Activated CD8-positive, alpha-beta memory T cell treated with anti-CD3 and anti-CD28 coated beads, Interleukin-2, amount 10 ng/mL, durations not matched to agents 7 days and 5 days (primary cell): ENCODE measurements at places on chromosomes 13 and 19.

GRCh38 chr13:20221772-20222171, 10.3 kb downstream of the GJB6 start:
- DNase-seq: no peak

- DNase-seq: no peak
These were observed 3.8 kb downstream of the PPP1R12C start for GRCh38 chr19:55113570-55114039.

- no peak for DNase-seq
These were observed 590.9 kb upstream of the SGCG start for GRCh38 chr13:22589880-22590279.

- DNase-seq: no peak
These were observed 1236.8 kb upstream of the SPRY2 start for GRCh38 chr13:81577601-81578195.

DNA sequence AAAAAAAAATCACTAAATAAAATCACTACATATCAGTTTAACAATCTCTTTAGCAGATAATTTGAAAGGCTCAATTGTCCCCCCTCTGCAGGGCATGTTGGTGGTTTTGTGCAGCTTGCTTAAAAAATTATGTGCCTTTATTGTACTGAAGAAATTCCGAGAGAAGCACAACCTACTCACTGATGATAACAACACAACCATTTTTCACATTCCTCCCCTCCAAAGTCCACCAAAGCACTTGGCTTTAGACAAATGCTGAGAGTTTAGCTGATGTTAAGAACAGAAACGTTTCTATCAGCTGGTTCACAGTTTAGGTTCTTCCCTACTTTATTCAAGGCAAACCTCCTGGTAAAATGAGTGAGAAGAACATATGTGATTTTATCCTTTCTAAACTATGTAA, 923 bp downstream of the DOCK9 start:
- no peak for DNase-seq

GRCh38 chr13:45109102-45109720, 11.1 kb upstream of the GTF2F2 start:
- peak; percentile 59 for DNase-seq

GRCh38 chr13:106507560-106508274, 27.7 kb downstream of the EFNB2 start:
- no peak for DNase-seq

DNA sequence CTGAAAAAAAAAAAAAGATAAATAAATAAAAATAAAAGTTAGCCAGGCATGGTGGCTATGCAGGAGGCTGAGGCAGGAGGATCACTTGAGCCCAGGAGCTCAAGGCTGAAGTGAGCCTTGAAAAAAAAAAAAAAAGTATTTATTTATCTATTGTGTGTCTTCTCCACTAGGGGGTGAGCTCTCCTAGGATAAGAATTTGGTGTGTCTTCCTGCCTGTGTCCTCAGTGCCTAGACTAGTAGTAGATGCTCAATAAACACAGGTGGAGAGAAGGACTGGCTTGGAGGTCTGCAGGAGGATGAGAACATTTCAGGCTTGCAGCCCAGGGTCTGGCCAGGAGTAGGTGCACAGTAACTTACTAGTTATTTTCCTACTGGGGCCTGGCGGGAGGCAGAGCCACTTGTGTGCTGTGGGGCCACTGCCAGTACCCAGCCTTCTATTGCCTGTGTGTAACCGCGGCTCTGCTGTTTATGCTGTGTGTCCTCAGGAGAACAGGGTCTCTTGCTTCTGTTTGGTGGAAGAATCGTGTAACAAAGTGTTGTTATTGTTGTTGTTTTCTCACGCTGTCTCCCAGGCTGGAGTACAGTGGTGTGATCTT, 5.4 kb downstream of the LMTK3 start:
- no peak for DNase-seq

- DNase-seq: peak; percentile 79
These were observed 1.0 kb downstream of the MBOAT7 start for GRCh38 chr19:54188215-54188871.

DNA sequence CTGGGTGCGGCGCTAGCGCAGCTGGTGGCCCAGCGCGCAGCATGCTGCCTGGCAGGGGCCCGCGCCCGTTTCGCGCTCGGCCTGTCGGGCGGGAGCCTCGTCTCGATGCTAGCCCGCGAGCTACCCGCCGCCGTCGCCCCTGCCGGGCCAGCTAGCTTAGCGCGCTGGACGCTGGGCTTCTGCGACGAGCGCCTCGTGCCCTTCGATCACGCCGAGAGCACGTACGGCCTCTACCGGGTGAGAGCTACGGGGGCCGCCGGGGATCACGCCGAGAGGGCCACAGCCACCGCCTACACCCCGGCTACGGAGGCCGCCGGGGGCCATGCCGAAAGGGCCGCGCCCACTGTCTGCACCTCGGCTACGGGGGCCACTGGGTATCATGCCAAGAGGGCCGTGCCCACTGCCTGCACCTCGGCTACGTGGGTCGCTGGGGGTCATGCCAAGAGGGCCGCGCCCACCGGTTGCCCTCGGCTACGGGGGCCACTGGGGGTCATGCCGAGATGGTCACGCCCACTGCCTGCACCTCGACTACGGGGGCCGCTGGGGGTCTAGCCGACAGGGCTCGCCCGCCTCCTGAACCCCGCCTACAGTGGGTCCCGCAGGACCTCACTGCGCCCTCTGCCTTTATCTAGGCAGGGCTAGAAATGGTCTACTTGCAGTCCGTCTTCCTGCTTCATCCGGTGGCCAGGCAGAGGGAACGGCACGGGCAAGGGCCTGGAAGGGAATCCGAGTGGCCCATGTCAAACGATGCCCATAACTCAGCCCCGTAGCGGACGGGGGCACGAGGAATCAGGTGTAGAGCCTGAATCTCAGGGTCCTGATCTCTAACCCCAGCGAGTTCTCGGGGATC, 500 bp downstream of the PGLS start:
- peak; percentile 95 for DNase-seq

- DNase-seq: no peak
These were observed 64.0 kb upstream of the TNFRSF19 start for GRCh38 chr13:23506071-23506806.

GRCh38 chr19:13961826-13962698, 9.8 kb downstream of the DCAF15 start:
- no peak for DNase-seq

DNA sequence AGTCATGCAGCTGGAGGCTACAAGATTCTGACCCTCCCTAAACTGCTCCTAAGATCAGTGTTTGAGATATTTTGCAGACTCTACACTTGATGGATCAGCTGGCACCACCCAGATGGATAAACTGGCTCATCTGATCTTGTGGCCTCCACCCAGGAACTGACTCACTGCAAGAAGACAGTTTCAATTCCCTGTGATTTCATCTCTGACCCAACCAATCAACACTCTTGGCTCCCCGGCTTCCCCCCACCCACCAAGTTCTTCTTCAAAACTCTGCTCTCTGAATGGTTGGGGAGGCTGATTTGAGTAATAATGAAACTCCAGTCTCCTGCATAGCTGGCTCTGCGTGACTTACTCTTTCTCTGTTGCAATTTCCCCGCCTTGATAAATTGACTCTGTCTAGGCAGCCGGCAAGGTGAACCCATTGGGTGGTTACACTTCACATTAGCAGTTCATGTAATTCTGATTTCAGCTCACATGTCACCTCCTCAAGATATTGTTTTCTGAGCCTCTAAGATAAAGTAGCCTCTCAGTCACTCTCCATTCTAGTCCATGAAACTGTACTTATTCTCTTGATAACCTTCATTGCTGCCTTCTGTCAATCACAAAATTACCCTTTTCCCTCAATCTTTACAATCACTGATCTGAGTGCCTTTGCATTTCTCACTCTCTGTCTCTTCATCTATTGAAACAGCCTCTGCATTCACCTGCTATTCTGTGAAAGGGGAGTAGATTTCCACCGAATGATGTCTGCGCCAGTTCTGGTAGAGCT, 9.9 kb upstream of the FPR3 start:
- DNase-seq: peak; percentile 55

- DNase-seq: no peak
These were observed 5.3 kb downstream of the SBNO2 start for GRCh38 chr19:1168572-1169410.

- DNase-seq: no peak
These were observed 34.8 kb downstream of the SLC10A2 start for GRCh38 chr13:103031332-103031873.

GRCh38 chr19:4139614-4140236, 13.7 kb upstream of the CREB3L3 start:
- DNase-seq: peak; percentile 92

DNA sequence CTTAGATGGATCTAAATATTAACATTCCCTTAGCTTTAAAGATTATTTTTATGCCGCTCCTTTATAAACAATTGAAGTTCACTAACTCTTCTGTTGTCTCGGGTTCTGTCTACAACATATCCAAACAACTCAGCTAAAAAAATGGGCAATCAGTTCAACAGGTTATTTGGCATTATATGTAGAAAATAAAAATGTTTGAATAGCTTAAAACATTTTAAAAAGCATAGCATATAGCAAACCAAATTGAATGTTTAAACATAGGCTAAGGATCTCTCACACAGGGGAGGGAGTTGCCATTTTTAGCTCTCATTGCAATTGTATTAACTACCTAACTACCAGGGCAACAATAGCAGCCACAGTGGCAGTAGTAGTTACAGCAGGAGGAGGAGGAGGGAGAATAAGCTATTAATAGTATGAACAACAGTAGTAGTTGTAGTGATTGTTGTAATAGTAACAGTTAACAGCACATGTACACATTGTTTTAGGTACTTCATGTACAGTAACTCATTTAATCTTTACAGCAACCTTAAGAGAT, 404.2 kb downstream of the KCNRG start:
- DNase-seq: no peak
